ENCODE measurements at places on chromosomes 2 and 18.

DNA sequence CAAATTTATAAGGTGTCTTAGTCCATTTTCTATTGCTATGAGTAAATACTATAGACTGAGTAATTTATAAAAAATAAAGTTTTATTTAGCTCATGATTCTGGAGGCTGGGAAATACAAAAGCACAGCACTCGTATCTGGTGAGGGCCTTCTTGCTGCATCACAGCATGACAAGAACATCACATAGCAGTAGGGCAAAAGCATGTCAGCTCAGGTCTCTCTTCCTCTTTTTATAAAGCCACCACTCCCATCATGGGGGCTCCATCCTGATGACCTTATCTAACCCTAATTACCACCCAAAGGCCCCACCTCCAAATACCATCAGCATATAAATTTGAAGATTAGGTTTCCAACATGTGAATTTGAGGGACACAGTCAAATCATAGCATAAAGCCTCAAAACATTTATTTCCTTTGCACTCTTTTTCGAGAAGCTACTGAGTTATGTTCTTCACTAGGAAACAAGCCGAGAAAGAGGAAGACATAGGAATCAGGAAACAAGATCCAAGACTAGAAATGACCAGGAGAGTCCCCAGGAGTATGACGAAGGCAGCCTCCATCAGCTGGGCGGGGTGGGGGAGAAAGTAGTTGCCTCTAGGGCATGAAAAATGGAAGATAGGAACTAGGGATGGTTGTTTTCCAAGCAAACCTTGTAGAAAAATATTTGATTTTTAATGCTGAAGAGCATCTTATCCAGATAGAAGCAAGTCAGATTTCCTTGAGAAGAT, 24.1 kb upstream of the NABP1 start:
- DNase-seq = no peak

GRCh38 chr2:11242542-11243174, 87.4 kb downstream of the SLC66A3 start:
- DNase-seq = no peak

- DNase-seq = no peak
Observed at GRCh38 chr2:65357959-65358294, 74.5 kb downstream of the SPRED2 start.

DNA sequence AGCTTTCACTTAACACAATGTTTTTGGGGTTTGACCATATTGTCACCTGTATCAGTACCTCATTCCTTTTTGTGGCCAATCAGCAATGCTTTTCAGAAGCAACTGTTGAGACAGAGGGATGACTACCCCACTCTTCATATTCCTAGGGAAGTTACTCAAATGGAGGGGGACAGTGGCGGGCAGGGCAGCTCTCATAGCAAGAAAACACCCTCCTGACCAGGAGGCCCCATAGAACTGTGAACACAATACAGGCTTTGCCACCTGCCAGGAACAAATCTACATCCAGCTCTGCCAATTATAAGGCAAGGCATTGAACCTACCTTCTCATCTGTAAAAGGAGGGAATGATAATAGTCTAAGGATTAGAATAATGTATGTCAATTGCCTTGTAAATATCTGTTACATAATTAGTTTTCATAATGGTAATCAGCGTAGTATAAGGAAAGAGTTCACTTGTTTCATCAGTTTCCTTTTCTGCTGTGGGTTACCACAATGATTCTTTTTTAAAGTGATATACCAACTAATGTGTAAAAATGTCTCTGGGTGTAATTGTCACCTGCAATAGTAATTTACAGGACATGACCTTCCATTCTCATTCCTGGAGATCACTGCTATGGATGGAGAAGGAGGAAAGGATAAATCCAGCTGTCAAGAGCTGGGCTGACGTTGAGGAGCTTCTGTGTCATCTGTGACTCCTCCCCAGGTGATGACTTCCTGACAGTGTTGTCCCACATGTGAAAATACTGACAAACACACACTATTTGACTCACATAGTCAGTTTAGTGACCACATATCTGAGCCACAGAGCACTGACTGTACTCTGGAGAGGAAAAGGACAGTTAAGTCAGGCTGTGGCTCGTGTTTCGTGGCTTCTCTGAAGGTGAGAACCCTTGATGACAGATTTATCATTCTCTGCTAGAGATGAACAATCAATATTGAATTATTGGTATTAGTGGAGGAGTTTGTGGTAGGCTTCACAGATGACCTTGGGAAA, 13.5 kb downstream of the ALPK2 start:
- DNase-seq = no peak

DNA sequence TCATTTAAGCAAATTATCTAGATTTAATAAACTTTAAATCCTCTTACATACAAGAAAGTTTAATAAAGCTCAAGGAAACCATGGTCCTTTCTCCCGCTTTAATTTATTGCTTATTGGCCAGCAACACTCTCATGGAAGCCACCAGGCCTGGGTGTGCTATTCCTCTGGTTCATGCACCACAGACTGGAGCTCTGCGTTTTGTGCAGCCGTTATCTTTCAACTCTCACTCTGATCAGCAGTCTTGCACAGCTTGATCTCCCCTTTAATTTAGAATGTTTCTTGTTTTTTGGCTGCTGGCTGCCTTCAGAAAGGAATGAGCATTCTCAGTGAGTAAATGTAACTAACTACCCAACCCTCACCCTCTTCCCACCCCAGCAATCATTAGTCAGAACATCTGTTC, 318.7 kb downstream of the MEIS1 start:
- DNase-seq = no peak
